Suppressor macrophage treated with lipopolysaccharide for 4 hours (primary cell): ENCODE measurements at places on chromosomes 3 and 15.
A peak's percentile ranks its signal among the peaks of the same experiment; 100 is the strongest.

DNA sequence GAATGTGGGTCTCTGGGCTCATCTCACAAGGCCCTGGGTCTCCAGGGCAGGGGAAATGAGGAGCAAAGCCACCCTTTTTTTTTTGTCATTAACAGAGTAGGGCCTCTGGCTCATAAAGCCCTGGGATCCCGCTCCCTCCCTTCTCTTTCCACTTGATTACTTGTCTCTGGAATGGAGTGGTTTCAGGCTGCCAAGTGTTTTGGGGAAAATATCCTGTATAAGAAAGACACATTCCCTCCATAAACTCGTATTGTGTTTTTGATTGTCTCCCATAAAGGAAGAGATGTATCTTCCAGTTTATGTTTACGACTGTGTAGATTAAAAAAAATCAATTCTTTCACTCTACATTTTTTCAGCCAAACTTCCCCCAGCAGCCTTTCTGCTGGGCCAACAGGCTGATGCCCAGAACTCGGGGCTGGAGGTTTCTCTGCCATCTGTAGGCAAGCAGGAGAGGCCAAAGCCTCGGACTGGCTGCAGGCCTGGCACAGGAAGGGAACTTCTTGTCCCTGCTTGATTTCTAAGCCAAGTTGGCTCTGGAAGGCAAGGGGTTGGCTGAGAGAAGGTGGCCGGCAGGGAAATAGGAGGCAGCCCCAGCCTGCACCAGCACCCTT is 49.4 kb upstream of the INSYN1 start:
- DNase-seq: no peak

DNA sequence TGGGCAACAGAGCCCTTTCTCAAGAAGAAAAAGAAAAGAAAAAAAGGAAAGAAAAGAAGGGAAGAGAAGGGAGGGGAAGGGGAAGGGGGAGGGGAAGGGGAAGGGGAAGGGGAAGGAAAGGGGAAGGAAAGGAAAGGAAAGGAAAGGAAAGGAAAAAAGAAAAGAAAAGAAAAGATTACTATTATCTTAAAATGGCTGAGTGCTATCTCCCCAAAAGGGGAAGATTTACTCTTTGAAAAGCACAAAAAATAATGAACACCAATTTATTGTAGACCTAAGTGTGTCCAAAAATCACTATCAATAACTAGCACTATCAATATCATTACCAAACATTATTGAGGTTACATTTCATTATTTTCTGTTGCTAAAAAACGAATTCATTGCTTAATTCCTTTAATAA is 89.0 kb downstream of the ATP1B3 start:
- DNase-seq: no peak

GRCh38 chr15:45457220-45457619 is 65.3 kb downstream of the SLC30A4 start:
- DNase-seq: no peak

DNA sequence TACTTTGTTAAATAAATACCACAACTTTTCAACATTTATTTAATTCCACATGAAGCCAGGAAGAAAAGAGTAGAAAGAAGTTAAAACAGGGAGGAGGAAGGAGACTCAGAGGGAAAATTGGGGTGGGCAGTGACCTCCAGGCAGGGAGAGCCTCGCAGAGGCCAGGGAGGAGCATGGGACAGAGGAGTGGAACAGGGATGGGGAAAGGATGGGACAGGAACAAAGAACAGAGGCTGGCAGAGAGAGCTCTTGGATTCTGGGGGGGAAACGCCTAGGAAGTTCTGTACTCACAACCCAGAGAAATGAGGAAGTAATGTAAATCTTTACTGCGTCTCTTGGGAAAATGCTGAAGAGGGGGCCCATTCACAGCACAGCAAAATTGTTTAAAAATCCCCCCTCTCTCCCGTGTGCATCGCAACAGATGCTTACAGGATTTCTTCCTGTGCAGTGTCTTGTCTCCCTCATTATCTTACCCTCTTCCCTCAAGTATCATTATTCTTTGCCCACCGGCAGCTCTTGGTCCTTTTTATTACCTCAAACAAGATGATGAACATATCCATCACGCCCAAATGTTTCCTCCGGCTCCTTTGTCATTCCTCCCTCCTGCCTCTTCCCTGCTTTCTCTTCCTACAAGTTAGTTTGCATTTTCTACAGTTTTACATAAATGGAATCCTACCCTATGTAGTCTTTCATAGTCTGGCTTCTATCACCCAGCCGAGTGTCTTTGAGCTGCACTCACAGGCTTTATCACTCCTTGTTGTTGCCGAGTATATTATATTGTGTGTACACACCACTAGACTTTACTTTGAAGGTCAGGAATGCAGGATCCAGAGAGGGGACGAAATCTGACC is 65.5 kb downstream of the ARHGAP31 start:
- DNase-seq: peak; percentile 25

- peak; percentile 86 for DNase-seq
Observed at GRCh38 chr3:58051196-58051595, 43.0 kb downstream of the FLNB start.

- peak; percentile 61 for DNase-seq
Observed at GRCh38 chr3:69012800-69013252, 658 bp downstream of the EOGT start.

DNA sequence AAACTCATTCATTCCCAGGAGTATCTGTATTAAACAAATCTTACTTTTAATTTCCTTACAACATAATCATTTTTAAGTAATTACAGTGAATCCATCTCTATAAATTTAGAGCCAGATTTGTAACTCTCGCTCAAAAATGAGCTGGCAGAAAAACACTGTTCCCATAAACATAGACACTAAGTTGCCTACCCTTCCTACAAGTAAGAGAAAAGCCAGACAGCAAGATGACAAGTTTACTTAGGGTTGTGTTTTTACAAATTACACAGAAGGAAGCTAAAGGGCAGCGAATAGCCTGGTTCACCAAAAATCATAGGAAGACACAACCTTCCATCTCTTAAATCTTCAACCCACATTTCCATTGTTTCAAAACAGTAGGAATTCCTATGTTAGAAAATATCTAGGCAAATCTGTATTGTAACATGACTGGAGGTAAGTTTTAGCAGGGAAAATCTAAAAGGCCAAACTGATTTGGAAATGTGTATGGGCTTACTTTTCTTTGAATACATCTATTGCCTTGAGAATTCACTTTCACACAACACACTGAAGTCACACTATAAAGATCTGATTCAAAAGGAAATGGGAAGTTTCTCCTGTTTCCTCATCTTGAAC is 21.7 kb downstream of the HERC1 start:
- DNase-seq: no peak

- DNase-seq: no peak
Observed at GRCh38 chr3:155441506-155441905, 148.0 kb upstream of the STRIT1 start.

GRCh38 chr3:36546226-36546625 is 165.9 kb downstream of the STAC start:
- no peak for DNase-seq

GRCh38 chr3:132090921-132091320 is 56.1 kb upstream of the CPNE4 start:
- DNase-seq: no peak

GRCh38 chr3:188574885-188575284 is 420.9 kb downstream of the LPP start:
- no peak for DNase-seq

DNA sequence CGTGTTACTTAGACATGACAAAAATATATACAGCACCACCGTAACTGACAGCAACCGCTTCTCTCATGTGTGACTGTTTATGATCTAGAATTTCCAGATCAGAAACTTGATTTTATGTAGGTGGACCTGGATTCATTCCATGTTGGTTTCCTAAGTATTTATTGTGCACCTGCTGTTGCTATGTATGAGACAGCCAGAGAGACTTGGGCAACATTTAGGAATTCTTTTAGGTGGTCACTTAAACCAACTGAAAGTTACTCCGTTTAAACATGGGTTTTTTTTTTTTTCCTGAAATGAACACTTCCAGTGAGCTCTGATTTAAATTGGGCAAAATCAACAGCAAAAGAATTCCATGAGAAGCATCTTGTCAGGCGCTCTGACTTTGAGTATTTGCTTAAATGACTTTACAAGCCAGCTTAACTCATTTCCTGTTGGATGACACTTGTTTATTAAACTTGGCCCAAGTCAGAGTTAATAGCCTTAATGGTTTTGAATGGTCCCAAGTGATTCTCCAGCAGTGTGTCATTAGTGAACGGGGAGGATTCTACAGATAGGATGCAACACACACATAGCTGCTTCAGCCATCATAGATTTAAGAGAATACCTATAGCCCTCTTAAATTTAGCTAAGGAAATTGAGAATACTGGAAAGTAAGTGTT is 31.8 kb downstream of the MITF start:
- no peak for DNase-seq

DNA sequence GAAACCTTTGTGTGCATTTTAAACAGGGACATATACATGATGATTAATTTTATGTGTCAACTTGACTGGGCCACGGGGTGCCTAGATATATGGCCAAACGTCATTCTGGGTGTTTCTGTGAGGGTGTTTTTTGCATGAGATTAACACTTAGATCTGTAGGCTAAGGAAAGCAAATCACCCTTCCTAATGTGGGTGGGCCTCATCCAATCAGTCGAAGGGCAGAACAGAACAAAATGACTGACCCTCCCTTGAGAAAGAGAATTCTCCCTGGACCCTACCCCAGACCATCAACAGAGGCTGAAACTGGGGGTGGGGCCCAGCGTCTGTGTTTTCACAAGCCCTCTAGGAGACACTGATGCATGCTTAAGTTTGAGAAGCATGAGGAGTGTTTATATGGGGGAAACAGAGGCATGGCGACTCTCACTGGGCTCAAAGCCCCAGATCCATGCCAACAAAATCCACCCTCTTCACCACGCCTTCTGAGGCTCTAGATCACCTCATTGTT is 56.2 kb downstream of the ITGA11 start:
- no peak for DNase-seq

GRCh38 chr15:92580933-92581445 is 74.6 kb downstream of the FAM174B start:
- DNase-seq: no peak

- no peak for DNase-seq
Observed at GRCh38 chr3:116102037-116102436, 343.2 kb downstream of the LSAMP start.

DNA sequence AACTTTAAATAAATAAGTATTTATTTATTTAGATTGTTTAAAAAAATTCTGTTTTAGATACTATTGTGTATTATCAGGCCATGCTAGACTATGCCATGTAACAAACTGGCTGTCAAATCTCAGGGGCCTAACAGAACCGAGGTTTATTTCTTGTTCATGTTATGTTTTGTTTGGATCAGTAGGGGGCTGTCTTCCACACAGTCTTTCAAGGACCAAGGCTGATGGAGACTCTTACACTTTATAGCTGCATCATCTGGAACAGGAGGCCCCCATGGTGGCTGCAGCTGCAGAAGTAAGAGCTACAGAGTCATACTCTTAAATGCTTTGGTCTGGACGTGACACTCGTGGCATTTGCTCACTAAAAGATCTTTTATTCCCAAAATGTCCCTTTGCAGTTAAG is 33.0 kb upstream of the ARL14 start:
- DNase-seq: no peak

DNA sequence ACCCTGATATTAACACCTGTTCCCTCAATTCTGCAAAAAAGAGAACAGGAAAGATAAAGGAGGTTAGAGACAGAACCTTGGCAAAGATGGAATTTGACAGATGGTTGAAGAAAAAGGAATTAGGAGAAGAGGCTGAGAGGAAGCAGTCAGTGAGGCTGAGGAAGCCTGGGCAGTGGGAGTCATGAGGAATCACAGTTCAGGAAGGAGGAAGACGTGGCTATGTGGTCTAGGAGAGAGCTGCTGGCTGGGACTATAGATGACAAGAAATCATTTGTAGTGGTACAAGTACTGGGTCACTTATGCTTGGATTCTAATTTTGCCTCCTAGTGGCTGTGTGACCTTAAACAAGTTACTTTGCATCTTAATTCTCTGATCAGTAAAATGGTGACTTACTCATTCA is 49.0 kb downstream of the LARS2 start:
- DNase-seq: peak; percentile 27

DNA sequence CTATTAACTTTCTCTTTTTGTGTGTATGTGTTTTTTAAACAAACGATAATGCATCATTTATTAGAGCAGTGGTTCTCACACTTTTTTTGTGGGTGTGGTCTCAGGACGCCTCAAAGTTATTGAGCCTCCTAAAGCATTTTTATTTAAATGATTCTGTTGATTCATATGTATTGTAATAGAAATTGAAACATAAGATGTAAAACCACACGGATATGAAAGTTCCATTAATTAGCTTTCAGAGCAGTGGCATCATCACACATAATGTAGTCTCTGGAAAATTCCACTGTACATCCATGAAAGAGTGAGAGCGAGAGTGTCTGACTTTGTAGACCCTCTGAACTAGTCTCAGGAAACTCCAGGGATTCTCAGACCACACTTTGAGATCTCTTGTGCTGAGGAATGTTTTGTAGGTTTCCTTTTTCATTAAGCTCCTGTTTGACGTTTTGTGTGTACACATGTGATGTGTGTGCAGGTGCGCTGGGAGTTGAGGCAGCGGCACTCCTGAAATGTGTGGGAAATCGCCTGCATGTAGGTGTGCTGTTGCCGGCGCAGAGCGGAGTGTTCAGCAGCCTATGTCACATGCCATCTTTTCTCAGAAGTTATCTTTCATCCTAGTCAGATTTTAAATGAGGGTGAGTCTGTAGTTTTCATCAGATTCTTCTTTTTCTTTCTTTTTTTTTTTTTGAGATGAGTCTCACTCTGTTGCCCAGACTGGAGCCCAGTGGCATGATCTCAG is 5.3 kb upstream of the TRAK1 start:
- DNase-seq: no peak

GRCh38 chr3:18420555-18420954 is 4.6 kb downstream of the SATB1 start:
- no peak for DNase-seq

DNA sequence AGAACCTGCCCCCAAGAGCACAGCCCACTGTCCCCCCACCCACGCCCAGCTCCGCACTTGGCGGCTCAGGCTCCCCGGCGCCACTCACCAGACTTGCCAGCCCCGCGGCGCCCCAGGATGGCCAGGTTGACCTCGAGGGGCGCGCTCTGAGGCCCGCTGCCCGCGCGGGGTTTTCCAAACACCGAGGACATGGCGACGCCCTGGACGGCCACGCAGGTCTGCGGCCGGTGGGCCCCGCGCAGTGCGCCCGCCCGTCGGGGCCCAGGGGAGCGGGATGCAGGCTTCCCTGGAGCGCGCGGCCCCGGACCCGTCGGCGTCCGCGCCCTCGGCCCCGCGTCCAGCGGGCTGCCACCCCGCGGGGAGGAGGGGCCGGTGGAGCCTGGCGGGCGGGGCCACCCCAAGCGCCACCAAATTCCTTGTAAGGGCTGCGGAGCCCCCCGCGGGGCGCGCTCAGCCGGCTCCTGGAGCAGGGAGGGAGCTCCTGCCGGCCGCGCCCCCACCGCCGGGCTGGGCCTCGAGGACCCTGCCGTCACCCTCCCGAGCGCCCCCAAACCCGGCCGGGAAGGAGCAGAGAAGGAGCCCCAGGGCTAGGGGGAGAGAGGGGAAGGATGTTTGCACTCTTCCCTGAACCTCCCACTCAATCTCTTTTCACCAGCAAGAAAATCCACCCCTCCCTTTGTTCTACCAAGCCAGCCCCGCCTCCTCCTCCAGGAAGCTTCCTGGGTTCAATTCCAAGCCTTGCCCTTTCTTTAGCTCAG is at the start of gene RASL12:
RASL12 (minus strand) TSS at position 347 of the 758 bp plus-strand sequence; CDS start at position 191, 156 bp downstream.
- DNase-seq: no peak
